ENCODE measurements at places on chromosomes 12 and 14. TPM values are rescaled to one million over a fixed set of nuclear protein-coding genes. Genes with fewer than 3 reads are reported as not detected.

Gene INHBC
- total RNA-seq = not detected

Gene KRT81
- total RNA-seq = 0.30 TPM

Gene LPAR5
- total RNA-seq = 0.17 TPM

Gene CATSPERB
- total RNA-seq = not detected

DNA sequence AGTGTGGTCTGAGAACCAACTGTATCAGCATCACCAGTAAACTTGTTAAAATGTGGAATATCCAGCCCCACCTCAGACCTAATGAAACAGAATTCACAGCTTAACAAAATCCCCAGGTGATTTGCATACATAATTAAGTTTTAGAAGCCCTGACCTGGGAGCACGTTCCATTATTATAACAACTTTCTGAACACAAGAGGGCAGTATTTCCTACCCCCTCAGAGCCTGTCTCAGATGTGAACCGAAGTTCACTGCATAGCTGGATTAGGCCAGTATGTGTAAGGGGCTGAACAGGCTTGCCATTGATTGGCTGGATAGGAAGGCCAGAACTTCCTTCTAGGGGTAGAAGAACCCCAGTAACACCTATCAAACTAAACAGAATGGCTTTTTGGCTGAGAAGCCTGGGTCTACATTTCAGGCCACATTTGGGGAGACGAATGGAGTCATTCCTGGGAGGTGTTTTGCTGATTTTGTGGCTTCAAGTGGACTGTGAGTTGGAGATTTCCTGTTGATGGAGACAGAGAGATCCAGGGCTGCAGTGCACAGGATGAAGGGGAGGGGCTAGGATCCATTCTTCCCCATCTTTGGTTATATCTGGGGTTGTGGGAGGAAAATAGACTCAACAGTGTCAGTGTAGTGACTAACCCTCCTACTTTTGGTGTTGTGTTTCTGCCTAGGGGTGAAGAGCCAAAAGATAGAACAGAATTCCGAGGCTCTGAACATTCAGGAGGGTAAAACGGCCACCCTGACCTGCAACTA is 94.7 kb upstream of the OR4E1 start:
- peaks cover 9% of the 10 kb centered on the region for H3K36me3 ChIP-seq
- peaks cover 19% of the 10 kb centered on the region for H3K4me1 ChIP-seq
- no peak overlapping the region for H3K4me3 ChIP-seq
- H3K27ac ChIP-seq = no peak overlapping the region
- DNase-seq = peak; percentile 77
- no peaks in the 10 kb centered on the region for H3K27me3 ChIP-seq

- no peak overlapping the region for H3K4me3 ChIP-seq
- H3K36me3 ChIP-seq = peaks cover 31% of the 10 kb centered on the region
- DNase-seq = no peak
- no peak overlapping the region for H3K27ac ChIP-seq
- H3K4me1 ChIP-seq = peaks cover 19% of the 10 kb centered on the region
These were observed 36.9 kb downstream of the ATP2A2 start for GRCh38 chr12:110317911-110318310.

- no peaks in the 10 kb centered on the region for H3K27me3 ChIP-seq
- H3K36me3 ChIP-seq = no peaks in the 10 kb centered on the region
- H3K27ac ChIP-seq = no peak overlapping the region
- DNase-seq = no peak
- no peaks in the 10 kb centered on the region for H3K4me1 ChIP-seq
These were observed 262.3 kb downstream of the CEP128 start for GRCh38 chr14:80679273-80679672.

DNA sequence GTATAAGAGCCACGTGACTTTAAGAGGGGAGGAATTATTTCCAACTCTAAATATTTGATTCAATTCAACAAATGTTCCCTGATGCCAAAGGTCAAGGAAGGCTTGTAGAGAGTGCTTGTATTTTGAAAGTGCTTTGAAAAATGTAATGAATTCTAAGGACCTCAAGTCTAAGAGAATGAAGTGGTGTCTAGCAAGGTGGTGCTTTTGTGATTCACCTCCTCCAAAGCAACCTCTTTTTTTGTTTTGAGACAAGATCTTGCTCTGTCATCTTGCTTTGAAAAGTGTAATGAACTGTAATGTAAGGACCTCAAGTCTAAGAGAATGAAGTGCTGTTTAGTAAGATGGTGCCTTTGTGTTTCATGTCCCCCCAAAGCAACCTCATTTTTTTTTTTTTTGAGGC is 13.7 kb downstream of the AK7 start:
- H3K36me3 ChIP-seq = no peaks in the 10 kb centered on the region
- no peak overlapping the region for H3K4me3 ChIP-seq
- no peak overlapping the region for H3K27ac ChIP-seq
- no peaks in the 10 kb centered on the region for H3K4me1 ChIP-seq

- H3K27ac ChIP-seq = no peak overlapping the region
- H3K4me3 ChIP-seq = no peak overlapping the region
- no peaks in the 10 kb centered on the region for H3K36me3 ChIP-seq
- peaks cover 2% of the 10 kb centered on the region for H3K4me1 ChIP-seq
These were observed 60.0 kb downstream of the PTPRB start for GRCh38 chr12:70577283-70577634.

Data from A673 (cell line).